Stimulated activated CD4-positive, alpha-beta T cell treated with anti-CD3 and anti-CD28 coated beads, Interleukin-4, amount 100 ng/mL, for 4 hours (primary cell): ENCODE measurements at places on chromosomes 16 and 17.

- DNase-seq, result peak; percentile 45
These were observed 5.8 kb downstream of the THOC6 start for GRCh38 chr16:3029491-3030221.

- peak; percentile 41 for DNase-seq
These were observed 1.4 kb downstream of the CENPX start for GRCh38 chr17:82021107-82021899.

- DNase-seq, result no peak
These were observed 211.8 kb downstream of the ZNF423 start for GRCh38 chr16:49644145-49644463.

DNA sequence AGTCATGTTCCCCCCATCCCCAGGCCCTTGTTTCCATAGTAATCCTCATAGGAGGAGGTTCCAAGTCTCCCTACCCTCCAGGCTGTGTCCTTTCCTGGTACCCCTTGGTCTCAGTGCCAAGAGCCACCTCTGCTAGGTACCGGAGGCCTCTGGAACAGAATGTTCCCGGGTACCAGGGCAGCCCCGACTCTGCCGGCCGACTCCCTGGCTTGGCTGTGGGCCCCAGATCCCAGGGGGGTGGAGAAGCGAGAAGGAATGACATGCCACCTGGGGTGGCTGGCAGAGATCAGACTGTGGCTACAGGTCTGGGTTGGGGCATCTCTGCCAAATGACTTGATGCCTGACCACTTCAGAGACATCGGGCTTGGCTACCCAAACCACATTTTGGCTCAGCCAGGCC is 3.6 kb downstream of the STAC2 start:
- no peak for DNase-seq

GRCh38 chr17:68424861-68425260 is 32.4 kb downstream of the WIPI1 start:
- DNase-seq, result no peak

GRCh38 chr16:65661558-65661957 is 539.7 kb upstream of the CDH11 start:
- DNase-seq, result no peak

DNA sequence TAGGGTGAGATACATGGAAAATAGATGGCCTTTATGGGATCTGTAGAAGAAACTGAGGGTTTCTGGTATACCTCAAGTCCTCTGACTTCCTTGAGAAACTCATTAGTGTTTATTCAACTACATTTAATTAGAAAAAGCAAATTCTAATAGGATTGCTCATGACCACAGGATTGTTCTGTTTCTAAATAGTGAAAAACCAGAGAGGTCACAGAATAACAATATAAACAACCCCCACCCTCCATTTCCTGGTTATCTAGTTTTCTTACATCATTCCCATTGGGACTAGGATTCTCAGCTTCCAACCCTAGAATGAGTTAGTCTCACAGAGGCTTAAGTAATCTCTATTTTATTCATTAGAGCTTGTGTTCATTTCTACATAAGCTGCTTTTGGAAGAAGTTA is 30.0 kb downstream of the SF3B3 start:
- DNase-seq, result no peak

DNA sequence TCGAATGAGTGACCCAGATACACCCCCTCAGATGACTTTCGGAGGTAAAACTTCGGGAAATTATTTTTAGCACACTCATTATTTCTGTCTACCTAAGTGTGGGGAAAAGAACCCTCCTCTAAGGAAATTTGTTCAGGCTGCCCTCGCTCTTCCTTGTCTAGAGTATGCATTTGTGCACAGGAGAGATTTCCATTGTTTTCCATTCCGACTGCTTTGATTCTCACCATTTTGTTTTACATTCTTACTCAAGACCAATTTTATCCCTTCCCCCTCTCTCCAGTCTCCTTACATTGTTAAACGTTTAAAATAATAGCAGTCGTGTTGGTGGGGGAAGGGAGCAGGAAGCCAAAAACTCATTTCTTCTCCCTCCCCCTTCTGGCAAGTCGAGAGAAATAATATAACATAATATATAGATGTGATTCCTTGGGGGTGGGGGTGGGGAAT is 1.5 kb upstream of the CHD3 start:
- DNase-seq, result no peak

DNA sequence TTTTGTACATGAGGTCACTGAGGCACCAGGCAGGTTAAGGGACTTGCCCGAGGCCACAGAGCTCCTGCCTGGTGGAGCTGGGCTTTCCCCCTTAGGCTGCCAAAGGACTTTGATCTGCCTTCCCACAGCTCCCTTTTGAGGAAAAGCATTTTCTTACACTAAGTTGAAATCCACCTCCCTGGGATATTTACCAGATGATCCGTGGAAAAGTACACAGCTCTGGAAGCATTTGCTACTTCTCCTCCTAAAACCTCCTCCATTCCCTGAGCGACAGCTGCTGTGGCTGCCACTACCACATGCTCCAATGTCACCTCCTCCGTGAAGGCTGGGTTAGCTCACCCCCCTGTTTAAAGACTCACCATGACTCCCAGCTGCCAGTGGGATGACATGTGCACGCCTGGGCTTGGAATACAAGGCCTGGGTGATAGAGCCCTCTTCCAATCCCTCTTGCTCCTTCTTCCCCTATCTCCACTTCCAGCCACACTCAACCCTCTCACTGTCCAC is 1.2 kb upstream of the MPRIP start:
- DNase-seq, result no peak

- DNase-seq, result no peak
These were observed 26.3 kb upstream of the MGAT5B start for GRCh38 chr17:76841776-76842405.

DNA sequence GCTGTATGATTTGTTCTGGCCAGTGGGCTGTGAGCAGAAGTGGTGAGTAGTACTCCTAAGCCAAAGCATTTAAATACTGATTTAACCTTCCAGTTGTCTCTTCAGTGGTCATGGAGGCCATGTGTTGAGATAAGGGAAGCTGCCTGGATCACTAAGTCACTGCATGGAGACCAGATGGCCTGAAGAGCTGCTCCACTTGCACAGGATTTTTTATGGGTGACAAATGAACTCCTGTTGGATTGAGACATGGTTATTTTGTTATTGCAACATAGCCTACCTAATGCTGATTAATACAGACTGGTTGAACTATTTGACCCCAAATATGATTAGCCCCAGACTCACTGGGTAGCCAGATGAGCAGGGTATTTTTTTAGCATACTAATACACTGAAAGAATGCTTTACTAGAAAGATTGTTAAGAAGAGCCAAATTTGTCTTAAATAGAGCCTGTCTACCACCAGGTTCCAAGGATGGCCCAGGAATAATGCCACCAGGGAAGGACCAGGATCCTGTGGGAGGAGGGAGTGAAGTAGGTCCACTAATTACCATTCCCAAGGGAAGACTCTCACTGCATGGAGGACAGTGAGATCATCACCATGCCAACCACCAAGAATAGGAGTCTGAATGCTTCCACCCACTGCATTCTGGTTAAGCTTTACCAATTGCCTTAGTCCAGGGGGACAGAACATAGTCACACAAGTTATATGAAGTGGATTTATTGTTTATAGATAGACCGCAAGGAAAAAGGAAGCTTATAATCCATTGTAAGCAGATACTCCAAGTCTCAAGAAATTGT is 187.4 kb upstream of the IRX6 start:
- DNase-seq, result no peak

- no peak for DNase-seq
These were observed 845 bp upstream of the ALDOA start for GRCh38 chr16:30064729-30065101.

DNA sequence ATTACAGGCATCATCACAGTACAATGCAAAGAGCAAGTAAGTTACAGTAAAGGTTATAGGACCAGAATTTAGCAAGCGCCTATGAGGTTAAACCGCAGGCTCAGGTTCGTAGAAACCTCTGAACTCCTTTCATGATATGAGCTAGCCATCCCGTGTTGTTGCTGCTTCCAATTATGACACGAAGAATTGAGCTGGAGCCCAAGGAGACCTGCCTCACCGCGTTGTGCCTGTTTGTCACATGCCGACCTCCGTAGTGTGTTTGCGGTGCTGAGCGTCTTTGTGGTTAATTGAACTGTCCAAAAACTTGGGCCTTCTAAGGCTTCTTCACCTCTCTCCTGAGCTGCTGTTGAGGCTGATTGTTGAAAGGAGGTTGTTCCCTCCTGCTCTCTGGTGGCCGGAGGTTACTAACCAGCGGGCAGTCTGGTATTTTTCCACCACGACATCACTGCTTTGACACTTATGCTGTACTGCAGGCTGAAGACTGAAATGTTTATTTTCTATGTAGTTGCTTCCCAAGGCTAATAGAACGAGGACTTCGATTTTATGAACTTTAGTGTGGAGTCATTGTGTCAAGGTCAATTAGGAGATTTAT is 67.5 kb downstream of the SEC14L1 start:
- no peak for DNase-seq

- DNase-seq, result peak; percentile 53
These were observed 33.7 kb upstream of the RPH3AL start for GRCh38 chr17:386141-386876.

GRCh38 chr17:73234736-73235135 is 26.9 kb downstream of the CPSF4L start:
- DNase-seq, result no peak

DNA sequence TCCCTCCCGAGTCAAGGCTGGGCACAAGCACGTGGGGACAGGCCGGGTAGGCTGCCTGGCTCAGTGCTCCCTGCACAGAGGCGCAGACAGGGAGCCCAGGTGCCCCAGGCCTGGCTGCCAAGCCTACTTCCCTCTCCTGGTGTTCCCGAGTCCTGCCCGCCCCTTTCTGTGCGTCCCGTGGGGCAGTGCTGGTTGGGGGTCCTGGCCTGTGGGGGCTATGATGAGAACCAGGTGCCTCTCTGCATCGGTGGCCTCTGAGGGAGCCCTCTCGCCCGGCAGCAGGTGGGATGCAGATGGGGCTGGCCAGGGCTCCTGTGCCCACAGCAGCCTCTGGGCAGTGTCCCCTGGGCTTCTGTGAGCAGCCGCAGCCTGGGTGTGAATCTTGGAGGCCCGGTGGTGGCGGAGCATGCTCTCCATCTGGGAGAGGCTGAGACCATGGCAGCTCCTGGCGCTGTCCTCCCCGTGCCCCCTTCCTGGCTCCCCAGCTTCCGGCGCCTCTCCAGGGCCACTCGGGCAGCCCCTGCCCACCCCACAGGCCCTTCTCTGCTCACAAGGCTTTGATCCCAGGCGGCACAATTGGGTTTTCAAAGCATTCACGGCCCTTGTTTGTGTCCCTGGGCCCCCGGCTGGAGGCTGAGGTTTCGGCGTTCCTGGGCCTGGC is 7.2 kb downstream of the CENPX start:
- no peak for DNase-seq

GRCh38 chr17:70848785-70849184 is 679.5 kb downstream of the KCNJ2 start:
- no peak for DNase-seq

GRCh38 chr16:66935314-66936011 is at the start of gene CES2:
TSS of gene CES2 (plus strand) at chr16:66935516. CDS start at chr16:66935636, 120 bp downstream.
- no peak for DNase-seq

- DNase-seq, result no peak
These were observed 666 bp downstream of the HGS start for GRCh38 chr17:81684442-81684911.

GRCh38 chr17:66462010-66462409 is 159.6 kb downstream of the PRKCA start:
- DNase-seq, result no peak

- DNase-seq, result no peak
These were observed 34.8 kb downstream of the UBN1 start for GRCh38 chr16:4882000-4882632.

GRCh38 chr17:58284613-58285421 is 4.1 kb upstream of the MPO start:
- no peak for DNase-seq

DNA sequence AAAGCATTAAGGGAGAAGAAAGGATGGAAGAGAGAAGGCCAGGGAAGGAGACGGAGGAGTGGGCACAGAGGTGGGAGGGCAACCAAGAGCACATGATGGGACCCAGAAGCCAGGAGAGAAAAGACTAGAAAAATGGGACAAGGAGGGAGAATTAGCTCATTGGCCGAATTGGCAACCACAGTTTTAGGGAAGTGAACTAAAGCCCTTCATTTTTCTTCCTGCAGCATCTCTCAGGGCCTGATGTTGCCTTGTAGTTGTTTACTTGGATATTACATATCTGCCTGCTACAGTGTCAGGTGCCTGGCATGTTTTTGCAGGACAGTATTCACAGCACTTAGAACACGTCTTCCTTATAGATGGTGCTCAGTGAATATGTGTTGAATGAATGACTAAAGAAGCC is 19.0 kb downstream of the EMP2 start:
- DNase-seq, result no peak

GRCh38 chr16:86800894-86801293 is 222.5 kb downstream of the FOXL1 start:
- DNase-seq, result no peak

GRCh38 chr17:27453471-27453870 is 2.8 kb upstream of the KSR1 start:
- DNase-seq, result no peak

DNA sequence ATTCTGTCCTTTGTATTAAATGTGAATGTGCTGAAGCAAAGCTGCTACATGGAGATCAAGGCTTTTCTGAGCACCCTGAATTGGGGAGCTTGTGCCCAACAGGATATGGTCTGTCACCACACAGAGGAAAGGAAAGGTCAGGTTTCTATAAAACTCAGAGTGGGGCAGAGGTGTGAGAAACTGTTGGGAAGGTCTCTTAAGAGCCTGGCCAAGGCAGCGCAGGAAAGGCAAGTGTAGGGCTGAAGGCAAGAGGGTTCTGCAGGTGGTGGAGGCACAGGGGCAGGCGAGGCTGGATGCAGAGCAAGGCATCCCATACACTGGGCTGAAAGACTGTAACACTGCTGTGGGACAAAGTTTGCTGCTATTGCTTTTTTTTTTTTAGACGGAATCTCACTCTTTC is 8.1 kb downstream of the COX6A2 start:
- no peak for DNase-seq

DNA sequence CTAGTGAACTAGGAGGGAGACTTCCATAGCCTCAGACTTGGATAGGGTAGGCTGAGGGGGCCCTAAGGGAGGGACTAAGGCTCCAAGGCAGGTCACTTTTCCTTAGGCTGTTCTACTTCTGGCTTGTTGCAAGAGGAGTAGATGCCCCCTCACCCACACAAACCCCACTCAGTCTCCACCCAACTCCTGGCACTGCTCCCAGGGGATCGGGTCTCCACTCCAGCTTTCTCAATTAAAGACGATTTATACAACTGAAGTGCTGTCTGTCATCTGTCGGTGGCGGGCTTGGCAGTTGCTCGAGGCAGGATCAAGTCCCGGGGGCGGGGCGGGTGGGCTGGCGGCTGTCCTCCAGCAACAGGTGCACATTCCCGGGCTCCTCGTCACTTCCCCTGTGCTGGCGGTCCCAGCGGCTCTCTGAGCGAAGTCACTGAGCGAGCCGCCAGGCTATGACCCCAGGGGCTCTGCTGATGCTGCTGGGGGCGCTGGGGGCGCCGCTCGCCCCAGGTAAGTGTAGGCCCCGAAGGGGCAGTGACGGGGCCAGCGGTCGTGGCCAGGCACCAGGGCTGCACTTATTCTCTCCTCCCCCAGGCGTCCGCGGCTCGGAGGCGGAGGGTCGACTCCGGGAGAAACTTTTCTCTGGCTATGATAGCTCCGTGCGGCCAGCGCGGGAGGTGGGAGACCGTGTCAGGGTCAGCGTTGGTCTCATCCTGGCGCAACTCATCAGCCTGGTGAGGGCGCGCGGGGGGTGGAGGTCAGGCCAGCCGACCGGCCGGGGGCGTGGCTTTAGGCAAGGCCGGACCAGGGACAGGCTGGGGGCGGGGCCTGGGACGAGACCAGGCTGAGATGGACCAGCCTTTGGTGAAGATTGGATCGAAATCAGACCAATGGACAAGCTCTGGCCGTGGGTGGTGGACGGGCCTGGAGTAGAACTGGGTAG is at the start of gene CHRNB1:
CHRNB1 (plus strand) TSS at position 380 of the 937 bp plus-strand sequence; CDS start at position 447, 67 bp downstream.
- no peak for DNase-seq
